Activated CD4-positive, alpha-beta T cell treated with anti-CD3 and anti-CD28 coated beads for 36 hours (primary cell): ENCODE measurements at places on chromosomes 11 and 22. TPM values are rescaled to one million over a fixed set of nuclear protein-coding genes. Genes with fewer than 3 reads are reported as not detected.

- H3K27ac ChIP-seq: no peak overlapping the region
- no peak for DNase-seq
- H3K36me3 ChIP-seq: no peaks in the 10 kb centered on the region
- H3K4me3 ChIP-seq: no peak overlapping the region
- H3K27me3 ChIP-seq: peaks cover 7% of the 10 kb centered on the region
Observed at GRCh38 chr22:37010174-37010573, 9.1 kb downstream of the TST start.

GRCh38 chr22:42768385-42769035 is 47.8 kb upstream of the A4GALT start:
- no peaks in the 10 kb centered on the region for H3K4me1 ChIP-seq
- H3K36me3 ChIP-seq: no peaks in the 10 kb centered on the region
- H3K27ac ChIP-seq: no peak overlapping the region
- H3K4me3 ChIP-seq: no peak overlapping the region

DNA sequence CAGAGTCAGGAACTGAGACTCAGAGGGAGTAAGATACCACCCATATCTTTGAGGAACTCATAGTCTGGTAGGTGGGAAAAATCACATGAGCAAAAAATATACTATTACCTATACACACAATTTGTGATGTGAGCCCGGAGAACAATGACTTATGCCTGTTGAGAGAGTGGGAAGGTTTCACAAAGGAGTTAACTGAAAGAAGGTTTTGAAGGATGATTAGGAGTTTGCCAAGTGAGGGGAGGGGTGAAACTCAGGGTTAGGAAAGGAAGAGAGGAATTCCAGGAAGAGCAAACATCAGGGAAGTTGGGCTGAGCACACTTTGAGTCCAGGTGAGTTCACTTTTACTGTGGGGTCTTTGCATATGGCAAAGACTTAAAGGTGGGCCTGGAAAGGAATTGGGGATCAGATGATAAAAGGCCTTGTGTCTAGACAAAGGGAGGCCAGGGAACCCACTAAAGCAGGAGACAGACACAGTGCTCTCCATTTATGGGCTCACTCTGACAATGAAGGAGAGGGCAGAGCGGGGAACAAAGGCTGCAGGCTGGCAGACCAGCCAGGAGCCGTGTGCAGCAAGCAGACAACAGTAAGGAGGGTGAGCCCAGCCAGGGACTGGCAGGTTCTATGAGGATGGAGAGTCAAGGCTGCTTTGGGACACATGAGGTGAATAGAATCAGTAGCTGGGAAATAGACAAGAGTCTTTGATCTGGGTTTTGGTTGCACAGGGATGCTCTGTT is 33.1 kb downstream of the TSPAN18 start:
- peaks cover 5% of the 10 kb centered on the region for H3K36me3 ChIP-seq
- H3K27ac ChIP-seq: no peak overlapping the region
- no peaks in the 10 kb centered on the region for H3K27me3 ChIP-seq
- peaks cover 3% of the 10 kb centered on the region for H3K4me1 ChIP-seq

PRMT3 gene
- total RNA-seq: 36.5 TPM

MS4A6E gene
- not detected for total RNA-seq

BIK gene
- total RNA-seq: 1.4 TPM

TH gene
- total RNA-seq: not detected

DNA sequence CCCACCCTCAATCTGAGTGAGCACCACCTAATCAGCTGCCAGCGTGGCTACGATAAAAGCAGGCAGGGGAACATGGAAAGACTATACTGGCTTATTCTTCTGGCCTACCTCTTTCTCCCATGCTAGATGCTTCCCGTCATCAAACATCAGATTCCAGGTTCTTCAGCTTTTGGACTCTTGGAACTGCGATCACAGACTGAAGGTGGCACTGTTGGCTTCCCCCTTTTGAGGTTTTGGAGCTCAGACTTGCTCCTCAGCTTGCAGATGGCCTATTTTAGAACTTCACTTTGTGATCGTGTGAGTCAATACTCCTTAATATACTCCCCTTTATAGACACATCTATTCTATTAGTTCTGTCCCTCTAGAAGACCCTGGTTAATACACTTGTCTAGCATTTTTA is 543.7 kb upstream of the RAG2 start:
- H3K27ac ChIP-seq: no peak overlapping the region
- H3K27me3 ChIP-seq: no peaks in the 10 kb centered on the region
- no peak overlapping the region for H3K4me3 ChIP-seq
- DNase-seq: no peak

IRAG1 gene
- not detected for total RNA-seq

PLEKHA7 gene
- 6.4 TPM for total RNA-seq

PDGFB gene
- 2.5 TPM for total RNA-seq

DNA sequence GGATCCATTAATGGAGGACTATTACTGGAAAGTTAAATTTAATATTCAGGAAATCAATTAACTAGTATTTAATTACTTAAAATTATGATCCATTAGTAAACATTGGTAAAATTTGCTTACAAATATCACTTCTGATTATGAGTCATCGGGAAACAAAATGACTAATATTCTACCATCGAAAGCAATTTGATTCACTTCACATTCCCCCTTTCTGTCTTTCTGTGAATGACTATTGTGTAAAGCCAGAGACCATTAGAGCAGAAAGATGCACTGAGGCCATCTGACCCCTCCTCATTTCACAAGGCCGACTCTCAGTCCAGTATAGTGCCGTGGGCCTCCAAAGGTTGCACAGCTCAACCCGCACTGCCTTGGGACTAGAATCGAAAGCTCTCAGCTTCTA is 619.0 kb downstream of the OPCML start:
- no peak overlapping the region for H3K4me3 ChIP-seq
- DNase-seq: no peak
- peaks cover 2% of the 10 kb centered on the region for H3K27me3 ChIP-seq
- H3K4me1 ChIP-seq: no peaks in the 10 kb centered on the region
- H3K27ac ChIP-seq: no peak overlapping the region

AIFM3 gene
- total RNA-seq: not detected

GRCh38 chr11:20544603-20545237 is 54.7 kb upstream of the SLC6A5 start:
- no peak for DNase-seq
- H3K27ac ChIP-seq: no peak overlapping the region
- no peak overlapping the region for H3K4me3 ChIP-seq
- H3K27me3 ChIP-seq: peaks cover 2% of the 10 kb centered on the region

GRCh38 chr11:119566319-119566718 is 143.3 kb upstream of the THY1 start:
- DNase-seq: no peak
- H3K27me3 ChIP-seq: peaks cover 14% of the 10 kb centered on the region
- no peak overlapping the region for H3K4me3 ChIP-seq
- H3K27ac ChIP-seq: no peak overlapping the region

- H3K4me1 ChIP-seq: peaks cover 2% of the 10 kb centered on the region
- H3K4me3 ChIP-seq: no peak overlapping the region
- no peak for DNase-seq
- no peaks in the 10 kb centered on the region for H3K27me3 ChIP-seq
- no peak overlapping the region for H3K27ac ChIP-seq
- peaks cover 3% of the 10 kb centered on the region for H3K36me3 ChIP-seq
Observed at GRCh38 chr22:19902245-19902715, 39.3 kb upstream of the COMT start.

DNA sequence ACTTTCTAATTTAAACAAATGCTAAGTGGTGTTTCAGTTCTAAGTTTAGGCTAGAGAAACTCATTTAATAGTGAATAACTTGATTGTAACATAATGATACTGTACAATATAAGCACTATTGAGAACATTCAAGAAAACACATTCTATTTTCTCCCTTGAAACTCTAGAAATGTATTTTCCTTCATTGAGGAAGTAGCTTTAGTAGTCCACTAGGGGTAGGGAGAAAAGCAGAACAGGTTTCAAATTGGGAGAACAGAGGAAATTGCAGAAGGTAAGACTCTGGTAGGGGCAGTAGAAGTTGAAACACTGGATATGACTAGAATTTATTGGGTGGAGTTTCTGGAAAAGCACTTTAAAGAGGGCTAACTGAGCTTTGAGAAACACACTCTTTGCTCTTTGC is 31.6 kb upstream of the MPPED2 start:
- no peaks in the 10 kb centered on the region for H3K4me1 ChIP-seq
- H3K36me3 ChIP-seq: no peaks in the 10 kb centered on the region
- no peak overlapping the region for H3K27ac ChIP-seq
- DNase-seq: no peak
- no peaks in the 10 kb centered on the region for H3K27me3 ChIP-seq
- no peak overlapping the region for H3K4me3 ChIP-seq

GRCh38 chr11:111454561-111455192 is 57.5 kb downstream of the BTG4 start:
- H3K27ac ChIP-seq: no peak overlapping the region
- no peak overlapping the region for H3K4me3 ChIP-seq
- DNase-seq: peak; percentile 88
- H3K27me3 ChIP-seq: peaks cover 4% of the 10 kb centered on the region
- H3K36me3 ChIP-seq: no peaks in the 10 kb centered on the region

DNA sequence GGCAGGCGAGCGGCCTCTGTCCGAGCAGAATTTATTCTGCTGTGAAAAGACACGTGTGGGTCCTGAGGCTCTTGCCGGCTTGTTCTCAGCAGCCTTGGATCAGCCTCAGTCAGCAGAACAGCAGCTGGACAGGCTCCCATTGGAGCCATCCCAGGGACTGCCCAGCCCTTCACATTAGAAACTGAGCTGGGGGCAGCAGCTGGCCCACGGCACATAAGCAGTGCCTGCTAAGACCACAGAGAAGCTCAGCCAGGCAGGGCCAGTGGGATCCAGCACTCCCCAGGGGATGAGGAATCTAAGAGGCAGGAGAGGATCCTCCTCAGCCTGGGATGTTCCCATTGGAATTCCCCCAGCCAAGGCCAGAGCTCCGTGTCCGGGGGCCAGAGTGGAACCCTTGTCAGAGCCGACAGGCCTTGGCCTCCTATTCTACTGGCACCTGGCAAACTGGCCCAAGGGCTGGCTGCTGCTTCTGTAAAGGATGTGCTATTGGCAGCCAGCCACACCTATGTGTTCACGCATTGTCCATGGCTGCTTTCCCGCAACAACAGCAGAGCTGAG is 18.2 kb downstream of the RTN4R start:
- DNase-seq: no peak
- no peak overlapping the region for H3K27ac ChIP-seq
- H3K36me3 ChIP-seq: no peaks in the 10 kb centered on the region
- H3K4me3 ChIP-seq: no peak overlapping the region
- no peaks in the 10 kb centered on the region for H3K27me3 ChIP-seq
- H3K4me1 ChIP-seq: peaks cover 18% of the 10 kb centered on the region

- DNase-seq: no peak
- H3K27ac ChIP-seq: no peak within 1 kb of the TSS
- no peaks in the 10 kb centered on the region for H3K36me3 ChIP-seq
- H3K4me1 ChIP-seq: peaks cover 5% of the 10 kb centered on the region
- H3K4me3 ChIP-seq: no peak within 1 kb of the TSS
Observed at GRCh38 chr11:112167145-112167544, at the start of gene TEX12. Gene TEX12, plus strand, starts transcription at chr11:112167372. Its CDS starts 1,897 bp downstream, at chr11:112169269.

C11orf42 gene
- total RNA-seq: not detected

KCNJ1 gene
- not detected for total RNA-seq

- peaks cover 7% of the 10 kb centered on the region for H3K4me1 ChIP-seq
- H3K4me3 ChIP-seq: no peak overlapping the region
- no peaks in the 10 kb centered on the region for H3K27me3 ChIP-seq
Observed at GRCh38 chr22:35889071-35889470, 139.6 kb downstream of the RBFOX2 start.

GRCh38 chr11:83027289-83027688 is 44.4 kb downstream of the RAB30 start:
- H3K36me3 ChIP-seq: peaks cover 2% of the 10 kb centered on the region
- no peaks in the 10 kb centered on the region for H3K27me3 ChIP-seq
- H3K4me3 ChIP-seq: no peak overlapping the region
- no peak for DNase-seq
- no peak overlapping the region for H3K27ac ChIP-seq

GRCh38 chr11:66437979-66438503 is 607 bp downstream of the MRPL11 start:
- peaks cover 8% of the 10 kb centered on the region for H3K4me1 ChIP-seq
- no peaks in the 10 kb centered on the region for H3K27me3 ChIP-seq
- peaks cover 24% of the 10 kb centered on the region for H3K36me3 ChIP-seq
- no peak for DNase-seq
- peak overlapping the region; percentile 85 for H3K4me3 ChIP-seq

DNA sequence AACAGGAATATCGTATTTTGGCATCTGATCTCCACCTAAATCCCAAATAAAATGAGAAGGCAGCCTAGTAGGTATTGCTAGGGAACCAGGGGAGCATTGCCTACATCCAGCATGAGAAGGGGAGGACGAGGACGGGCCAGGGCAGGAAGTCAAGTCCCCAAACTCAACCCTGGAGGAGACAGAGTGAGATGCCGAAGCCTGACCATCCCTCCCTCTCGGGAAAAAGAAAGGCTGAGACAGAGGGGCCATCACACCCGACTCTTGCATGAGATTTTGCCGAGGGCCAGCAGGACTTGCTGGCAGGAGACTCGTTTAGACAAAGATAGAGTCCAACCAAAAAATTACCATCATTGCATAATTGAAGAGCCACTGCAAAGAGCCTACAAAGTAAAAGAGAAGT is 50.2 kb upstream of the SPATA19 start:
- H3K27me3 ChIP-seq: peaks cover 7% of the 10 kb centered on the region
- DNase-seq: no peak
- peaks cover 2% of the 10 kb centered on the region for H3K4me1 ChIP-seq
- no peak overlapping the region for H3K4me3 ChIP-seq
- H3K27ac ChIP-seq: no peak overlapping the region

KCNK7 gene
- total RNA-seq: 0.37 TPM

GRCh38 chr11:116193321-116194131 is 579.3 kb downstream of the BUD13 start:
- peaks cover 34% of the 10 kb centered on the region for H3K27me3 ChIP-seq
- DNase-seq: no peak
- no peak overlapping the region for H3K27ac ChIP-seq
- H3K4me1 ChIP-seq: no peaks in the 10 kb centered on the region

EHF gene
- 0.14 TPM for total RNA-seq

DNA sequence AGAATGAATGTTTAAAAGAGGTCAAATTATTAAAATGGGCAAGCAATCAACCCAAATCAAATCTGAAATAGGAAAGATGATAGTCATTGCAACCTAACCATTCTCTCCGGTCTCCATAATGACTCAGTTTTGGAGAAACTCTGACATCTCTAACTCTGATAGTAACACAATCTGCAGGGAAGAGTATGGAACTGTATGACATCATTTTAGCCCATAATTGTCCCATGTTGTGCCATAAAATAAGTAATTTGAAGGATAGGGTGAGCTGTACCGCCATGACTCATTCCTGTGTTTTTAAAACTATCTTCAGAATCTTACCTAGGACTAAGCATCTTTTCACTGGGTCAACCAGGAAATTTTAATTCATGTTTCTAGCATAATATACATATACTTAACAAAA is 350.8 kb downstream of the DLG2 start:
- H3K27me3 ChIP-seq: no peaks in the 10 kb centered on the region
- no peak overlapping the region for H3K4me3 ChIP-seq
- H3K4me1 ChIP-seq: no peaks in the 10 kb centered on the region
- H3K27ac ChIP-seq: no peak overlapping the region

GRCh38 chr22:17807578-17808410 is 33.5 kb upstream of the BID start:
- no peak overlapping the region for H3K4me3 ChIP-seq
- H3K27ac ChIP-seq: no peak overlapping the region
- no peaks in the 10 kb centered on the region for H3K27me3 ChIP-seq
- H3K36me3 ChIP-seq: no peaks in the 10 kb centered on the region

- no peaks in the 10 kb centered on the region for H3K36me3 ChIP-seq
- no peaks in the 10 kb centered on the region for H3K4me1 ChIP-seq
- H3K4me3 ChIP-seq: no peak overlapping the region
Observed at GRCh38 chr11:61645179-61645868, 34.9 kb upstream of the DAGLA start.

- no peak overlapping the region for H3K4me3 ChIP-seq
- no peak for DNase-seq
- peaks cover 7% of the 10 kb centered on the region for H3K36me3 ChIP-seq
- H3K27me3 ChIP-seq: no peaks in the 10 kb centered on the region
- H3K27ac ChIP-seq: no peak overlapping the region
Observed at GRCh38 chr11:12114193-12115033, 4.0 kb downstream of the MICAL2 start.
